Left colon (tissue), 2 donors: ENCODE measurements at places on chromosomes 5 and 9. TPM values are rescaled to one million over a fixed set of nuclear protein-coding genes. Genes with fewer than 3 reads are reported as not detected.

FSD1L gene
- total RNA-seq, result 7.8 TPM

BHMT2 gene
- 1.6 TPM for total RNA-seq

TMEM171 gene
- 77.4 TPM for total RNA-seq

POMT1 gene
- total RNA-seq, result 30.9 TPM

FBXL7 gene
- 1.6 TPM for total RNA-seq
